ENCODE measurements at places on chromosomes 6 and 20. TPM values are rescaled to one million over a fixed set of nuclear protein-coding genes. Genes with fewer than 3 reads are reported as not detected.

DNA sequence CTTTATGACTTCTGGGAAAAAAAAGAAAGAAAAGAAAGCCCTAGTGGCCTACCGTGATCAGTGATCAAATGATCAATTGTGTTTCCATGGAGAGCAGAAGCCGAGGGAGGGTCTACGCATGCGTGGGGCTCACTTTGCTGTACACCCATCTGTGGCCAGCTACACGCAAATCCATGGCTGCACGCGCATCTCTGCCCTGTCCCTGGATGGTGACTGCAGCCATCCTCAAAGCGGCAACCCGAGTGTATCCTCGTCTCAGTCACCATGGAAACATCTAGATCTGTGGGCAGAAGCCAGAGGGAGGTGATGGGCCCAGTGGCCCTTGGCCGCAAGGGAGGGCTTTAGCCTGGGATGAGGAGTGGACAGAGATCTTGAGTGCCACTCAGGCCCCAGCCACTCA is 785 bp upstream of the ULBP3 start:
- no peak for DNase-seq

DNA sequence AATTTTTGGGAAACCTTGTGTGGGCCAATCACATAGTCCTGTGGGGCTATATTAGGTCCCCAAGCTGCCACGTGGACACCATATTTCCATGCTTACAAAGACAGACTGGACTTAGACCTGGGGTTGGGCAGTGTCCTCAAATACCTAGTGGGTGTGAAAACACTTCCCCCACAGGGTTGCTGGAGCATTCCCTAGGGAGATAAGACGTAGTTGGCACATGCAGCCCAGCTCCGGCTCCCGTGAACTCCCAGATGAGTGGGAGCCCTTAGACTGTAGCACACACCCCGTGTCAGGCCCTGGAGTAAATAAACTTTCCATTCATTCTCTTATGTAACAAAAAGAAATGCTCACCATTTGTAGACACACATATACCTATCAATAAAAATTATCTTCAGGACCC is 14.2 kb downstream of the KCNG1 start:
- no peak for DNase-seq

DNA sequence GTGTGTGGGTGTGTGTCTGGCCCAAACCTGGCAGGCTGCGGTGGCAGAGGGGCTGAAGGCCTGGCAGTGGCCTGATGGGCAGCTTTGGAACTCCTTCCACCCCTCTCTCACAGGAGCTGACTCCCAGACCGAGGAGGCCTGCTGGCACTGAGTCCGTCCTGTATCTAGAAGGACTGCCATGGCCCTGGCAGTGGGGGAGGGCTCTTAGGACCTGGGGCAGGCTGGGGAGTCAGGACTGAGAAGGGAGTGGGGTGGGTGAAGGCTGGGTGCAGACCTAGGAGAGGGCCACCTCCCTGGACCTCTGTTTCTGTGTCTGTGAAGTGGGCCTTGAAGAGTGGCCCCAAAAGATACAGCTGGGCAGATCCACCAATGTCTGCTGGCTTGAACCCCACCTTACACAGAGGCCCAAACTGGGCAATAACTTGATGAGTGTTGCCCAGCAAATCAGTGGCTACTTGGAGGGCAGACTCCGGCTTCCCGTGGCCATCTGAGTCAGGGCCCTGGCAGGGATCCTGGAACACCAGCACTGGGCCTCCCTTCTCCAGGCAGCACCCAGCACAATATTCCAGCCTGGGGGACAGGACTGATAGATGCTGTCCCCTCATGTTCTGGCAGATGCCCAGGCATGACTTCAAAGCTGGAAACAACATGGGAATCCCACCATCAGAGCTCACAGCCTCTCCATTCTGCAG is 46.7 kb upstream of the BLCAP start:
- DNase-seq: no peak

- DNase-seq: no peak
Measured at GRCh38 chr6:31358302-31358701, 1.3 kb upstream of the HLA-B start.

DNA sequence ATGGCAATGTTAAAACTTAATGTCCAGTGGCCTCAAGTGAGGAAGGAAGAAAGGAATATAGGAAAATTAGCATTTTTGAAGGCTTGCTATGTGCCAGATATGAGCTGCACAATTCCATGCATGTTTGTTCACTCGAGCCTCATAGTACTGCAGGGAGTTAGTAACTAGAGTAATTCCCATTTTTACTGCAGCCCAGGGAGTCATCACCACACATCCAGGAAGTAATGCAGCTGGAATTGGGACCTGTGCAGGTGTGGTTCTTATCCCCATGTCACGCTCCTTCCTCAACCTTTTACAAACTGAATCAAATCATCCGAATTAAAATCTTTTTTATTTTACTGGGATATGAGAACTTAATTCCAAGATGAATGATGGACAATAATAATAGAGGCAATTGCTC is 149.5 kb upstream of the MAFB start:
- DNase-seq: no peak

DNA sequence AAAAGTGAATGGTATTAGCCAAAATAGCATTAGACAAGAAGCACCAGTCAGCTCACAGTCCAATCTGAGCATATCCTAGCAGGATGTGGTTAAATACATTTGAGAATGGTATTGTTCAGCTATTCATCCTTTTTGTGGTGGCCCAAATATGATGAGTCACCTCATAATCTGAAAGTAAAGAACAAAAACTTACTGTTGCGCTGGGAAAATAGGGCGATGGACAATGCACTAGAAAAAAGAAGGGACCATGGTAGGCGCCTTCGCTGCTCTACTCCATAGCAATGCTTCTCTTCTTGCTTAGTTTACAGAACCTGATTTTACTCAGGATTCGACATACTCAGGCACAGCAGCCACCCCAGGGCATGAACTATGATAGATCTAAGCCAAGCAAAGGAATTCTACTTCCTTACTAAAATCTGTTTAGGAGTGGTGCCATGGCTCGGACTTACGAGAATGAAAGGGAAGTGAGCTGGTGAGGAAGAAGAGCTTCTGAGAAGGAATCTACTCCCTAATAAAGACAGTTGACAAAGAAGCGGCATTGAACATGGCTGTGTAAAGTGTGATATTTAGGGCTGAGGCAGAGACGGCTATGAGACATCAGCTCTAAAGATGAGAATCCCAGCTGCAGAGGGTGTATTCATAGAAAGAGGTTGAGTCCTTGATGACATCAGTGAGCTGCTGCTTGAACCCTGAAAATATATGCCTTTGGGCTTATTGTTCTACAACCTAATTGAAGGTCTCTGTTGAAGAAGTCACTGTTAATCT is 16.6 kb upstream of the FBXO9 start:
- DNase-seq: peak; percentile 97

DNA sequence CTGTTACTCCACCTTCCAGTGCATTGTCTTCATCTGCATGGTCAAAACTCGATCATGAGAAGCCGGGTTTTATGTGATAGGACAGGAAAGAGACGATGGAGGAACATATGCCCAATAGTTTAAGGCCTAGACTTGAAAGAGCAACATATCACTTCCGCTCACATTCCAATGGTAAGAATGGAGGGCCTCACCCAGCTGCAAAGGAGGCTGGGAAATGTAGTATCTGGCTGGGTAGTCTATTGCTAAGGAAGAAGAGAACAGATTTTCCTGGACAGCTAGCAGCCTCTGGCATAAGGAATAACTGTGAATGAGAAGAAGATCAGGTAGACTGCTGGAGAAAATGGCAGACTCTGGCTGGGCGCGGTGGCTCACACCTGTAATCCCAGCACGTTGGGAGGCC is 19.2 kb downstream of the FITM2 start:
- no peak for DNase-seq

GRCh38 chr6:113271437-113271836 is 585.7 kb upstream of the MARCKS start:
- DNase-seq: no peak

- no peak for DNase-seq
Measured at GRCh38 chr6:34149452-34149810, 3.5 kb upstream of the GRM4 start.

GRCh38 chr6:161890133-161890831 is 616.4 kb upstream of the AGPAT4 start:
- DNase-seq: peak; percentile 4

GRCh38 chr20:1438361-1438760 is 28.3 kb downstream of the NSFL1C start:
- no peak for DNase-seq

GRCh38 chr20:63092660-63093215 is 86.0 kb upstream of the BHLHE23 start:
- DNase-seq: no peak

- DNase-seq: no peak
Measured at GRCh38 chr6:135479601-135480000, 17.9 kb downstream of the AHI1 start.

- no peak for DNase-seq
Measured at GRCh38 chr6:3175715-3176402, 18.5 kb upstream of the TUBB2A start.

GRCh38 chr6:157614026-157614568 is 208.9 kb upstream of the SNX9 start:
- DNase-seq: no peak

TPX2 gene
- total RNA-seq: 41.6 TPM

SCRT2 gene
- not detected for total RNA-seq

C20orf202 gene
- total RNA-seq: not detected

SPINT3 gene
- total RNA-seq: not detected

CST5 gene
- 0.41 TPM for total RNA-seq

TGM3 gene
- total RNA-seq: not detected

LIME1 gene
- total RNA-seq: 7.6 TPM

C20orf204 gene
- 0.99 TPM for total RNA-seq

EPHA7 gene
- 0.82 TPM for total RNA-seq

Data from astrocyte (in vitro differentiated cells and primary cell).